ENCODE measurements at places on chromosomes 2 and 18.

DNA sequence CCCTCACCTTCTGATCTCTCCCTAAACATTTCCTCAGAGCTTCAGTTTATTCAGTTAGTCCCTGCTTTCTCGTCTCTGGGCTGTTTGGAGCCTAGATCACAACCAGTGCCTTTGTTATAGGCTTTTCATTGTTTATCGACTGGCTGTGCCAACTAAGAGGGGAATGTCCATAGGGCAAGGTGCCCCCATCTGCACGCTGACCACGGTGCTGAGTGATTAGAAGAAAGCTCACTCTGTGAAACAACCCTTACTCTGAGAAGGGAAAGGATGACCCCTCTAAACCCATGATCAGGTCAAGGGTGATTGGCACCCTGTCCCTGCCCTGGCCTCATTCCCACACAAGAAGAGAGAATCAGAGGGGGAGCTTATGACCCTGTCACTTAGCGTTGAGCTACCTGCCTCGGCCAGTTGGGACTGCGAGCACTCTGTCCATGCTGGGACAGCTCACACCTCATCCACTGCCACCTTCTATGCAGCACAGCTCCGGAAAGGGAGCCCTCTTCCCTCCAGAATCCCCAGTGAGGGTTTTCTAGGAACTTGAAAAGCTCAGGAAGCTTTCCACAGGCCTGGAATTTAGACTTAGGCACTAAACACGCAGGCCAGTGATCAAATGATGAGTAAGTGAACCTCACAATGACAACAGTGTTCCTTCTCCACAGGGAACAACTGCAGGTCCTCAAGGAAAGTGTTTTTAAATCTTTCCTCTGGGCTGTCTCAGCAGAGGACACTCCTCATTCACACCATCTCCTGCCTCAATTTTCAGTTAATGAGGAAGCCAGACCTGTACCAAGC lies 2.3 kb upstream of the ACTG2 start:
- no peak for DNase-seq

GRCh38 chr2:10346929-10347561 lies 44.3 kb downstream of the HPCAL1 start:
- no peak for DNase-seq

- no peak for DNase-seq
These were observed 147.6 kb upstream of the HDAC4 start for GRCh38 chr2:239548451-239548871.

DNA sequence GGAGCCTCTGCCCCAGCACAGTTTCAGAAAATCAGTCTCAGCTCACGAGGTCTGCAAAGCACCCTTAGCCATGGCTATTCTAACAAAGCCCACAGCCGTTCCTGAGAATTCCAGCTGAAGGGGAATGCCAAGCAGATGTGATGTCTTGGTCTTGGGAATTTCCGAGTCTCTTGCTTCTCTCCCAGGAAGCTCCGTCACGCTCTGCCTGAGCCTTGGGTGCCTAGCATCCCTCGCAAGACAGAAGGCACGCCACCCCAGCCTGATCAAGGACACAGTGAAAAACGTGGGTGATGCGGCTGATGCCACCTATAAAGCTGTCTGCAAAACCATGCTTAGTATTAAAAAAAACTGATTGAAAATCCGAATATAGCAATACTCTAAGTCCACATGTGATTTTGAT lies 254.6 kb downstream of the SH3BP4 start:
- no peak for DNase-seq

- DNase-seq = no peak
These were observed 32.3 kb upstream of the ASPRV1 start for GRCh38 chr2:69993708-69994107.

GRCh38 chr2:98773169-98773568 lies 42.2 kb upstream of the MGAT4A start:
- no peak for DNase-seq

DNA sequence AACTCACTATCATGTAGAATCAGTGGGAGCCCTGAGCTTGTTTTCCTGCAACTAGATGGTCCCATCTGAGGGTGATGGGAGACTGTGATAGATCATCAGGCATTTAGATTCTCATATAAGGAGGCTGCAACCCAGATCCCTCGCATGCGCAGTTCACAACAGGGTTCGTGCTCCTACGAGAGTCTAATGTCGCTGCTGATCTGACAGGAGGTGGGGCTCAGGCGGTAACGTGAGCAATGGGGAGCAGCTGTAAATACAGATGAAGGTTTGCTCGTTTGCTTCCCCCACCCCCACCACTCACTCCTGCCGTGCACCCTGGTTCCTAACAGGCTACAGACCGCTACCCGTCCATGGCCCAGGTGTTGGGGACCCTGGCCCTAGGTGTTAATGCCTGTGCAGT lies 113.6 kb downstream of the RNF144A start:
- DNase-seq = no peak

DNA sequence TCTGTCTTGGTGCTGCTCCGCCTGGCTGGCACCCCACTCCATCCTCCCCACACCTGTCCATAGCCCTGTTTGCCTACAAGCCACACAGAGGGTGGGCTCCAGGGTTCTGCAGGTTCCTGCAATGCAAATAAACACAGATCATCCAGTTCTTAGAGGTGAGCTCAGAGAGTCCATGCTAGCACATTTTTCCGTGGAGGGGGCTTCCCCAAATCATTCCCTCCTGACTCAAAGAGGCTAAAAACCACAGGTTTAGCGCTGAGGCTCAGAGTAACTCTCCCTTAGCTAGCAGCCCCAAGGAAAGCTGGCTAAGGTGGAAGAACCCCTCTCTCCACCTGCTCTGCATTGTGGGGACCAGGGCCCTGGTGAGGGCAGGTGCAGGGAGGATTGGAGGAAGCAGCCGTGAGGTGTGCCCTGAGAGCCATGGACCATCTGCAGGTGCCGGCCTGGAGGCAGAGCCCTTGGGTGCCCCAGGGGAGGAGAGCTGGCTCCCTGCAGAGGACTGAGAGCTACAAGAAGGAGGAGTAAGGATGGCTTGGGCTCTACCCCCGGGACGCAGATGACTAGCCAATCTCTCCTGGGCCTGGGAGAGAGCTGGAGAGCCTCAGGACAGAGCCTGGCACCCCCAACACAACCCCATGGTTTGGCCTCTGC lies 23.8 kb upstream of the TEX44 start:
- no peak for DNase-seq

DNA sequence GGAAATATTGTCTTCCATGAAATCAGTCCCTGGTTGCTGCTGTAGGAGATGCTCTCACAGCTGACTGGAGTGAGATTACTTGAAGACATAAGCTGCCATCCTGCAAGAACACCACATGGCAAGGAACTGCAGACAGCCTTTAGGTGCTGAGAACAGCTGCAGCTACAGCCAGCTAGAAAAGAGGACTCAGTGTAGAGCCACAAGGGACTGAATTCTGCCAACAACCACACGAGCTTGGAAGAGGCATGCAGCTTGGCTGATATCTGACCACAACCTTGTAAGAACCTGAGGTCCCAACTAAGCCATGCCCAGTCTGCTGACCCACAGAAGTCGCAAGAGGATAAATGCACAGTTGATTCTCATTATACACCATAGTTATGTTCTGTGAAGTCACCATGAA lies 181.8 kb upstream of the ARL4C start:
- no peak for DNase-seq

GRCh38 chr18:36501100-36501499 lies 203.6 kb downstream of the FHOD3 start:
- DNase-seq = no peak

- no peak for DNase-seq
These were observed 18.1 kb upstream of the CYP26B1 start for GRCh38 chr2:72165792-72166191.

DNA sequence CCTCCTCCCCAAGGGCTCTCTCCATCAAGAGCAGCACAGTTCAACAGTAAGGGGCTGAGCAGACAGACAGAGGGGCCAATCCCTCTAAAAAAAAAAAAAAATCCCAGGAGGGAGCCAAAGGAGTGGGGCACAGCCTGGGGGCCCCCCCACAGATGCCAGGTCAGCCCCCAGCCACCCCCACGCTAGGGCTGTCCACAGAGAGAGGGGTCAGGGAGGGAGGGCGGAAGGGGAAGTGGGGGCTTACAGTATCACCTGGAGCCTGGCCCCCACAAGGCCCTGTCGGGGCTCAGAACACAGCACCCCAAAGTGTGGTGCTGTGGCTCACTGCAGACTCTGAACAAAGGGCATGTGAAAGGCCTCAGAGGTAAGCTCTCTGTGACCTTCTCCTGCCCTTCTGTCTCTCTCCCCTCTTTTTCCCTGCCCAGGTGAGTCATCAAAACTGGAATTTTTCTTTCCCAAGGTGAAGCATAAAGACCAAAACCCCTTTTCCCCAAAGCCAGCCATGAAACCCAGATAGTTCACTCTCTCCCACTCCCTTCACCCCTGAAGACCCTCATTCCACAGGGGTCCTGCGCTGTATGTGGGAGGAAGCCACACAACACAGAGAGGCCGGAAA lies 13.9 kb downstream of the BIN1 start:
- DNase-seq = no peak

- DNase-seq = no peak
These were observed 220.8 kb upstream of the HDAC4 start for GRCh38 chr2:239621611-239622010.

DNA sequence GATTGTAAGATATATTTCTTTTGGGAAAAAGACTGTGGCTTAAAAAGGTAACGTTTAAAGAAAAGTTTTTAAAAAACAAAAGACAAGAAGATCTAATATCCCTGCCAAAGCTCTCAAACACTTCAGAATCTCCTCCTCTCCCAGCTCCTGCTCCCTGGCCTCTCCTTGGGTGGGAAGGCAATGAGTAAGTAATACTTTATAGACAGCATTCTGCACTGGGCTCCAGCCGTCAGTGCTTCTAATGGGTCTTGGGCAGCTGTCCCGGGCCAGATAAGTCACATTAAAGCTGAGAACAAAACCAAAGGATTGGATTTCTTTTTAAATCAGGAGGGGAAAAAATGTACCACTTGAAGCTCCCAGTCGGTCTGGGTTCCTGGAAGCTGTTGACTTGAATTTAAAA lies 133.7 kb downstream of the ALPK2 start:
- no peak for DNase-seq

GRCh38 chr2:240705204-240705791 lies 13.6 kb downstream of the AQP12A start:
- no peak for DNase-seq

DNA sequence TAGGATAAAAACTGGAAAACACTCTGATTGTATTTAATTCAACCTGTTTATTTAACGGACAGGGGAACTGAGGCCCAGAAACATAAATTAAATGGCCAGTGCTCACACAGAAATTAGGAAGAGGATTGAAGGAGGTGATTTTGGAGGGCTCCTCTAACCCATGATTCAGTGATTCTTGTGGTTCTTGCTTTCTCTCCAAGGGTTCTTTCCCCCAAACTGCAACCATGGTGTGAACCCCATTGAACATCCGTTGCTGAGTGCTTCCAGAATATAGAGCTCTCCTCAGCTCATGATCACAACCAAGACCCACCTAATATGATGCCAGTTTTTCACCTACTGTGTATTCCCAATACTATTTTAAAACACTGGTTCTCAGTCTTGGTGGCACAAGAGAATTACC lies 41.4 kb downstream of the BMP10 start:
- DNase-seq = no peak

DNA sequence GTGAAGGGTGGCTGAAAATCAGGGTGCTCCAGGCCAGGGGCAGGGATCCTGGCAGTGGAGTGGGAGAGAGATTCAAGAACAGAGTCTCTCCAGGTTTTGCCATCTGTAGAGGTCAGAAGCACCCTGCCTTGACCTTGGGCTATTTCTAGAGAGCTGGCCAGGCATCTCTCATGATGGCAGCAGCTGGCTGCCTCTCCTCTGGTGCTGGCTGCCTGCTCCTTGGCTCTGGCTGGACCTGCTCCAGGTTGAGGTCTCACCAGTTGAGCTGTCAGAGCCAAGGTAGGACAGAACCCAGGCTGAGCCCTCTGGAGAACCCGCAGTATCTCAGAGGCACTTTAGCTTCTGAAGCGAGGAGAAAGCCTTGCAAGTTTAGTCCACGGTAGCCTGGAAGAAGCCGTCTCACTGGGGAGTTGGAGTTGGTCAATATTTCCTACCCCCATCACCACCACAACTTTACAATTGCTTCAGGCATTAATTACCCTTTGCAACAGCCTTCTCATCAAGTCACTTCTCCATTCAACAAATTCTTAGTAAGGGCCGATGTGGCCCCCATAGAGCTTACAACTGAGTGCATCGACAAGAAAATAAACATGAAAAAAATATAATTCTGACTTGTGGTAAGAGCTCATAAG lies 25.6 kb downstream of the GNLY start:
- no peak for DNase-seq

- no peak for DNase-seq
These were observed at the start of gene IMPA2 for GRCh38 chr18:11981192-11981542. Gene IMPA2 (plus strand): TSS chr18:11981507. CDS start chr18:11981670, 163 bp downstream.

DNA sequence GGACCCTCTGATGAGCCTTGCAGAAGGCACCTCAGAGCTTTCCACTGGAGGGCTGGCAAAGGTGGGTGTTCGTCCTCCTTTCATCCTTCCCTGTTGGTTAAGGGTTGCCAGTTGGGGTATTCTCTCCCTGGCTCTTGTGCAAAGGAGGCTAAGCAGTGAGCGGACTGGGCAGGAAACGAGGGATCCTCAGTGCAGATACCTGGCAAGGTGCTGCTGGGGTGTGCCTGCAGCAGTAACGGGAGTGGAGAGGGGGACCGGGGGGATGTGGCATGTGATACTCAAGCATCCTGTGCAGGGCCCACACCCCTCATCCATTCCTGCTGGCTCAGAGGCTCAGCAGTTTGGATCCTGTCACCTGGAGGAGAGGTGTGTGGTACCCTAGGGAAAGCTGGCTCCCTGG lies 4.2 kb upstream of the ADCY3 start:
- DNase-seq = no peak

DNA sequence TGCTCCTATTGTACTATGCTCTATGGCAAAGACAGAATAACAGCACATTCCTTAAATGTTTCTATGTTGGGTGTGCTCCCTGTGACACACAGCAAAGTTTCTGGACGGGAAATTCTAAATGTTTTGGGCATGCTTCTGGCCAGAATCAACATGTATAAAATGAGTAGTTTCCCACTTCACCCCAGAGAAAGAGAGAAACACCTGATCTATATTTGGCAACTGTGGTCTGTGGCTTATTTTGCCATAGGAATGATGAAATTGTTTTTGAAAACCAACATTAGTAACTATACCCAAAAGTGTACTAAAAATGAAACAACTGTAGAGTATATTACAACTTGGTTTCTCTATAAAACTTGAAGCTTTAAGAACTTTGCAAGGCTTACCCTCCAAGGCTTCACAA lies 89.1 kb downstream of the RAD51AP2 start:
- no peak for DNase-seq

DNA sequence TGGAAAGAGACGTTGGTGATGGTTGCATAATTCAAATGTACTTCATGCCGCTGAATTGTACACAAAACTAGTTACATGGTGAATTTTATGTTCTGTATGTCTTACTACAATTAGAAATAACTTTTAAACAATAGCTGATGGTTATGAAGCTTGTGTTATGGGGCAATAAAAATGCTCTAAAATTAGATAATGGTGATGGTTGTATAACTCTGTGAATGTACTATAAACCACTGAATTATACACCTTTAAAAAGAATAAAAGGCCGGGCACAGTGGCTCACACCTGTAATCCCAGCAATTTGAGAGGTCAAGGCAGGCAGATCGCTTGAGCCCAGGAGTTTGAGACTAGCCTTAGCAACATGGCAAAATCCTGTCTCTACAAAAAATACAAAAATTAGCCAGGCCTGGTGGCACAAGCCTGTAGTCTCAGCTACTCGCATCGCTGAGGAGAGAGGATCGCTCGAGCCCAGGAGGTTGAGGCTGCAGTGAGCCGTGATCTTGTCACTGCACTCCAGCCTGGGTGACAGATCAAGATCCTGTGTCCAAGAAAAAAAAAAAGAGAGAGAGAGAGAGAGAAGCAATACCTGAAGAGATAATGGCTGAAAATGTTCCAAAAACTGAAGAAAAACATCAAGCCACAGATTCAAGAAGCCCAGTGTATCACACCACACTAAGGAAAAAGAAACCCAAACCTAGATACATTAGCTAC lies 6.3 kb downstream of the RNU4ATAC start:
- DNase-seq = no peak

GRCh38 chr2:11396021-11396420 lies 51.6 kb upstream of the ROCK2 start:
- no peak for DNase-seq
